Mucosa of descending colon (tissue), 3 donors: ENCODE measurements at places on chromosomes 5 and 9.

- DNase-seq, result no peak
These were observed 6.5 kb upstream of the PLIN2 start for GRCh38 chr9:19133549-19134345.

GRCh38 chr5:35274839-35275509 is 44.7 kb upstream of the PRLR start:
- no peak for DNase-seq

GRCh38 chr9:113748135-113748534 is 128.0 kb upstream of the ZNF618 start:
- DNase-seq, result no peak

DNA sequence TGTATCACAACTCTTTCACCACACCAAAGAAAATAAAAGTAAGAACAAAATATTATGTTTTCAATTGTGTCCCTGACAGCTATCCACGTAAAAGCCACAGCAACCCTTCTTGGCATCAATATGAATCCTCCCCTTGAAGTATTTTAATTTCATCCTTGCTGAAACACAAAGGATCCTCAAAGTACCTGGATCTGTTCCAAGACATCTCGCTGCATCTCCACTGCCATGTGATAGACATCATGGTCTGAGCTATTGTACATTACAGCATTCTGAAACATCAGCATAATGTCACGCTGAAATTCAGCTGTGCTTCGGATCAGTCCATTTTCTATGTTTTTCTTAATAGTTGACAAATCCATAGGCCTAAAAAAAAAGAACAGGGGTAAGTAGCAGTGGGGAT is 17.7 kb downstream of the BRD8 start:
- no peak for DNase-seq

DNA sequence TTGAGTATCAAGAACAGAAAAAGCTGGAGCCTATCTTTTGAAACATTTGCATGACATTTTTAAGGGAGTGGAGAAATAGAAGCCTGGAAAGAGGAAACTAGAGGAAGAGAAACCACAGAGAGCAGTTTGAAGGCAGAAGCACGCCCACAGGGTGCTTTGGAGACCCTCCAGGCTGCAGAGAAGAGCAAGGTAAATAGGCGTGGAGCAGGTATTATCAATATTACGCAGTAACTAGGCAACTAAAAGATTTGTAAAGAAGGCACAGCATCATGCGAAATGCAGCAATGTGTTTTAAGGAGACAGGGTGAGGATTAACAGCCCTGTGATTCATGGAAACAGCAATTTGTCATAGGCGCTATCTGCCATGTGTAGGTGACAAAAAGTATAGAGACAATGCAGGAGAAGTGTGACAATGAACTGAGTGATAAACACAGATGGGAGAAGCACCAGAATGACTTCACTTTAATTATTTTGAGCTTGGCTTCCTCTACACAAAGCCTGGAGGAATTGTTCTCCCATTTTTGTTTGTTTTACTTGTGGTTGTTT is 281.2 kb downstream of the BRINP1 start:
- no peak for DNase-seq

GRCh38 chr9:113665756-113666155 is 202.2 kb downstream of the RGS3 start:
- DNase-seq, result no peak

- no peak for DNase-seq
These were observed 276.3 kb downstream of the EPB41L4A start for GRCh38 chr5:112142769-112143270.

- DNase-seq, result no peak
These were observed 37.0 kb upstream of the RANBP6 start for GRCh38 chr9:6052293-6052919.

DNA sequence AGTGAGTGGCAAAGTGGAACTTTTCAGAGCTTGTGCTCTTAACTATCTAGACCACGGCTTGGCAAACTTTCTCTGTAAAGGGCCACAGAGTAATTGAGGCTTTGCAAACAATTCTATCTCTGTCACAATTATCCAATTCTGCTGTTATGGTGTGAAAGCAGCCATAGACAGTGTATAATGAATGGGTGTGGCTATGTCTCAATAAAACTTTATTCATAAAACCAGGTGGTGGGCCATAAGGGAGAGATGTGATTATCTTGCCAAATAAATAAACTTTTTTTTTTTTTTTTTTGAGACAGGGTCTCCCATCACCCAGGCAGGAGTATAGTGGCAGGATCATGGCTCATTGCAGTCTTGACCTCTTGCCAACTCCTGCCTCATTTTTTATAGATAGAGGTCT is 78.7 kb upstream of the GNA14 start:
- DNase-seq, result no peak
